ENCODE measurements at places on chromosomes 2 and 18.

DNA sequence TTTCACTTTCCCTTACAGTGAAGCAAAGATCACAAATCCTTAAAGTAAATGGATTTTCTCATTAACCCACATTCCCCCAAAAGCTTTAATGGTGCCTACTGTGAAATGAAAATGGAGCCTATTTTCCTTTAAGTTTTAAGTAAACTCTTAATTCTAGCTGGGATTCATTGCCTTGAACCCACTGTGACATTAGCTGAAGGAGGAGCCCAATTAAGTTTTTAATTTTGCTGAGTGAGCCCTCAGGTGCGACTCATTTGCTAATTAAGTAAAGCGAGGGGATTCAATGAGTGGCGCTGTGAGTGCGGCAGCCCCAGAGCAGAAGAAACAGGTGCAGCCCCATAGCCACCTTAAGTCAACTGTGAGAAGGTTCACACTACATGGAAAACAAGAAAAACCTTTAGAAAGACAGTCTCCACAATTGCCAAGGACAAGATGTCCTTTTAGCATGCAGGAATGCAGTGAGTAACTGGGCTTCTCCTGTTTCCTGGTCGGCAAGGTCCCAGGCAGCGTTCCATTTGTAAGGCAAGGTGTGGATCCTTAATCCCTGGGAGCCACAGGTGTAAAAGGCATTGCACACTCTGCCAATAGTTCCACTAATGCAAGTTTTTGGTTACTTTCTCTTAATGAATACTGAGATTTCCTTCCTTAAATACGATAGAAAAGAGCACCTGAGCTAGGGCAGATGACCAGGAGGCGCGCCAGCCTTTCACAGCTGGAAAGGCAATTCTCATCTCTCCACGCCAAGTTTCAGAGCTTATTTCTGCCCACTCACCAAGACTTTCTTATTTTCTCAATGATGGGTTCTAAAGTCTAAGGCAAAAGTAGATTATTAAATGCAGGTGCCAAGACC lies 87.7 kb downstream of the TMEM18 start:
- no peak for DNase-seq

- no peak for DNase-seq
Observed at GRCh38 chr2:56713978-56714377, 530.2 kb downstream of the CCDC85A start.

GRCh38 chr2:232900811-232901735 lies 31.0 kb downstream of the SNORC start:
- DNase-seq = no peak

GRCh38 chr18:63405986-63406385 lies 16.3 kb downstream of the VPS4B start:
- DNase-seq = no peak

GRCh38 chr2:230134496-230135129 lies 65.9 kb upstream of the SLC16A14 start:
- DNase-seq = no peak
